Dermis blood vessel endothelial cell (primary cell): ENCODE measurements at places on chromosomes 3 and 15. TPM values are rescaled to one million over a fixed set of nuclear protein-coding genes. Genes with fewer than 3 reads are reported as not detected.

Gene ALPK3
- 38.8 and 64.6 TPM in 2 replicates for total RNA-seq

Gene LHFPL4
- total RNA-seq = not detected in 2 replicates

Gene PARP15
- total RNA-seq = 0.17 and 0.47 TPM in 2 replicates

Gene WDR49
- total RNA-seq = 0.09 and 0.51 TPM in 2 replicates

Gene GOLGA8S
- total RNA-seq = 0.05 TPM in 1 of 2 replicates, not detected in the other

Gene RTP1
- total RNA-seq = not detected in 2 replicates

Gene CCDC33
- 0.05 TPM in 1 of 2 replicates, not detected in the other for total RNA-seq

Gene ACTRT3
- 3.6 and 4.7 TPM in 2 replicates for total RNA-seq

Gene SLC9C1
- total RNA-seq = 0.14 and 0.85 TPM in 2 replicates

Gene ITPKA
- total RNA-seq = 0.56 and 0.68 TPM in 2 replicates

Gene RTP4
- 1.7 and 3.1 TPM in 2 replicates for total RNA-seq

Gene LRRC31
- not detected in 2 replicates for total RNA-seq

Gene TRANK1
- 13.6 and 13.9 TPM in 2 replicates for total RNA-seq

Gene PRR20G
- total RNA-seq = not detected in 2 replicates

Gene KATNBL1
- total RNA-seq = 43.5 and 54.8 TPM in 2 replicates

Gene PCBP4
- 26.2 and 31.3 TPM in 2 replicates for total RNA-seq

Gene PRTG
- 2.6 and 7.5 TPM in 2 replicates for total RNA-seq

Gene NR1I2
- under 0.01 TPM in 1 of 2 replicates, not detected in the other for total RNA-seq

Gene SYNM
- 45.1 and 60.0 TPM in 2 replicates for total RNA-seq

Gene CSPG4
- 0.19 and 0.68 TPM in 2 replicates for total RNA-seq

Gene DUOXA2
- total RNA-seq = not detected in 2 replicates

Gene CLDN18
- total RNA-seq = not detected in 2 replicates

Gene ATXN7
- total RNA-seq = 9.0 and 13.6 TPM in 2 replicates

Gene DNAH1
- 3.3 and 5.6 TPM in 2 replicates for total RNA-seq

Gene SPTSSB
- not detected in 2 replicates for total RNA-seq

Gene SPSB4
- total RNA-seq = 0.05 TPM in 1 of 2 replicates, not detected in the other

Gene ERICH6
- total RNA-seq = not detected in 2 replicates

Gene PTH1R
- total RNA-seq = 0.19 and 0.85 TPM in 2 replicates

Gene DISP2
- total RNA-seq = 0.09 and 0.17 TPM in 2 replicates

Gene ARHGEF26
- total RNA-seq = 0.33 and 0.51 TPM in 2 replicates

Gene EBLN2
- total RNA-seq = 5.2 and 9.7 TPM in 2 replicates
